ENCODE measurements at places on chromosomes 4 and X.

GRCh38 chr4:24470666-24471485, 113.5 kb downstream of the DHX15 start:
- DNase-seq = no peak

DNA sequence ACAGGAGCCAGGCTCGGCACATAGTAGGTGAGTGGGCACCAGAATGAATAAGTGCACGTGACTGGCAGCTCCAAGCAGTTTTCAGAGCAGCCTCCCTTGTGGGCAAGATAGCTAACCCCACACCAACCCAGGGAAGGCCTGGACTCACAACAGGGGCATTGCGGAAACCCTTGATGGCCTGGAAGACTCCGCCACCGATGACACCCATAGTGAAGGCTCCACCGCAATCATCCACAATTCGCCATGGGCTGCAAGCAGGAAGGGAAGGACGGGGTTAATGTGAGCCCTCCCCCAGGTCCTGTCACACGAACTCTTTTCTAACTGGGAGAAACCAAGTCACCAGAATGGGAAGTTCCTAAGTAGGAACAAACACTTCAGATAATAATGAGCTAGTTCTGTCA, 957 bp downstream of the TIMM17B start:
- DNase-seq = no peak

DNA sequence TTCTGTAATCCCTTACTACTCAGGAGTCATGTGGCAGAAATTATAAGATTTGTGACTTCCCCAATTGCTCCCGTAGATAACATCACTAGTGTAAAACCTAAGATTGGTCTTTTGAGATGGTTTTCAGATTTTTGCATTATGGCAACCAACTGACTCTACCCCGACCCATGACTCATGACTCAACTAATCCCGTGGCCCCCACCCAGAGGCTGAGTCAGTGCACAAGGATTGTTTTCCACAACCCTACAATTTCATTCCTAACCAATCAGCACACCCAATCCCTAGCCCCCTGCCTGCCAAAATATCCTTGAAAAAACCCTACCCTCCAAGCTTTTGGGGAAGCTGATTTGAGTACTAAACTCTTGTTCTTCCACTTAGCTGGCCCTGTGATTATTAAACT, 109.4 kb upstream of the FAM9C start:
- DNase-seq = no peak

- DNase-seq = no peak
These were observed 279.0 kb downstream of the ANKRD50 start for GRCh38 chr4:124433500-124433899.

- DNase-seq = no peak
These were observed 595.6 kb upstream of the TENM3 start for GRCh38 chr4:181647396-181648147.

GRCh38 chrX:47366041-47366722, 4.2 kb upstream of the ZNF157 start:
- DNase-seq = no peak

DNA sequence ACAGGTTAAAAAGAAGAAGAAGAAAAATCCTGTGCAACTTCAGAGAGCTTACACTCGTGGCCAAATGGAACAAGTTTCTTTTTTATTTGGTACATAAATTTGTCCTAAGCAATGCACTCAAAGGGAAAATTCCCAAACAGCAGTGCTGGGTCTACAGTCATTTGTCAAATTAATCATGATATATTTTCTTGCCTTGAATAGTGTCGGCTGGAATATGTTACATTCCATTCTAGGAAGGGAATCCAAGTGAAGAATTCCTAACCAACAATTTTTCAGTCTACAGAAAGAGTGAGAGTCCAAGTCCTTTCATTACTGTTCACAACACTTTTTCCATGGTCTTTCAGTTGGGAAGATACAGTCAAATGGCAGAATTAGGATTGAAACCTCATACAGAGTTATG, 63.9 kb downstream of the HAND2 start:
- DNase-seq = no peak

DNA sequence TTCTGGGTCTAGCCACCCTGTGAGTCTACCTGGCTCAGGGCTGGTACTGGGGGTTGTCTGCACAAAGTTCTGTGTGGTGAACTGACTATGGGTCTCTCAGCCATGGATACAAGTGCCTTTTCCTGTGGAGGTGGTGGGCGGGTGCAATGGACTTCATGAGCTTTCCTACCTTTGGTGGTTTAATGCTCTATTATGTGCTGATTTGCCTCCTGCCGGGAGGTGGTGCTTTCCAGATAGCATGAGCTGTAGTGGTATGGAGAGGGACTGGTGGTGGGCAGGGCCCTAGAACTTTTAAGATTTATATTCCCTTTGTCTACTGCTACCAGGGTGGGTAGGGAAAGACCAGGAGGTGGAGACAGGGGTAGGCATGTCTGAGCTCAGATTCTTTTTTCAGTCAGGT, 48.0 kb downstream of the PBDC1 start:
- no peak for DNase-seq

- DNase-seq = no peak
These were observed 151.4 kb downstream of the BANK1 start for GRCh38 chr4:101941816-101942358.

DNA sequence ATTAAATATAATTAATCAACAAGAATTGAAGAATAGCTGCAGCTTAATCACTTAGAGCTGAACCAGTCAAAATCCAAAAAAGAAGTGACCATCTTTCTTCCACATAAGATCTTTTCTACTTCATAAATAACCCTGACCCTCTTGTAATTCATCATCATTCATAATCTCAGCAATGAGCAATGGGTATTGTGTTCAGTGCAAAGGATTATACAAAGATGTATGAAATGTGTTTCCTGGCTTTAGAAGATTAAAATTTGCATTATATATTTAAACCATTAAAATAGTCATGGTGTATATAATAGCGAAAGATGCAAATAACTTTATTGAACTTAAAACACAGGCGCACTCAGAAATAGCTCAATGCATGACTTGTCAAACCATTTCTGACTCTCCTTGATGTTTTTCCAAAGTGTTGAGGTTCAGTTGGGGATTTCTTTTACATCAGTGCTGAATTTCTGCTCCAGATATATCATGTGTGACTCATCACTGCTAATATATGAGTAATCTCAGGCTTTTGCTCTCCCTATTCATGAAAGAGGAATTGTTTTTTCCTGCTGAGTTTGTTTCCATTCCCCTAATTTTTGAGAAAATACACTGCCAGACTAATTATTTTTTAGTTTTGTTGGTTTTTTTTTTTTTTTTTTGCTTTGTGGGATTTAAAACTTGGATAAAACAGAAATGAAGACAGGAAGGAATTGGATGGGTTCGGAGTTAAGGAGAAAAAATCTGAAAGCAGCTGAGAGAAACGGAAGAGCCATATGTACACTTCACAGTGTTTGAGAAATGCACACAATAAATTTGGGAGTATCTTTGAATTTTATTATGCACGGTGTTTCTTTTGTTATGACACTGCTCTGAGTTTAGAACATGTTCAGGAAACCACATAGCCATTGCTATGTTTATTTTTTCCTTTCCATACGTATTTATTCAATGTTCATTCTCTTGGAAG, 290.1 kb upstream of the PCDH7 start:
- no peak for DNase-seq

- no peak for DNase-seq
These were observed 18.6 kb downstream of the ARHGAP6 start for GRCh38 chrX:11647138-11647537.

GRCh38 chr4:19844446-19844845, 407.3 kb upstream of the SLIT2 start:
- DNase-seq = no peak

DNA sequence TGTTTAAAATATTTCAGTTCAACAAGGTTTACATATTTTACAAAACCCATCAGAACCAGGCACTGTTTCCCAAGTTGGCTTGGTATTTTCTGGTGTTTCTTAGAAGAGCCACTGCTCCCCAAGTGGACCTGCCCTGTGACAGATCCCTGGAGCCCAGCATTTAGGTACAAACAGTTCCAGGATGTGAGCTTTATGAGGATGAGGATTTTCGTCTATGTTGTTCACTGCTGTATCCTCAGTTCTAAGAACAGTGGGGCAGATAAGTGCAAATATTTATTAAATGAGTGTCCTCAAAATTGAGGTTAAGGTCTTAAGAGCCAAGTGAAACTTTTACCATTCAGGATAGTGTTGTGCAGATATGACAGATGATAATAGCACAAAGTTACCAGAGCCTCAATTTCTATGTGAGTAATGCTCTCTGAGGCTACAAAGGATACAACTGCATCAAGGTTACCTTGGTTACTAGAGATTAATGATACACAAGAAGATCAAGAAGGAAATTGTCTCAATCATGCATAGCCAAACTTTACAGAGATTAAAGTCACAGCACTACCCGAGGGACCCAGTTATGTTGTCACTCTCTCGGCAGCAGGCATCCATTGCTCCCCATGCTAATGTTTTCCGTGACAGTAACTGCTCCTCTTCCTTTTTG, 37.5 kb downstream of the ANXA3 start:
- DNase-seq = no peak

DNA sequence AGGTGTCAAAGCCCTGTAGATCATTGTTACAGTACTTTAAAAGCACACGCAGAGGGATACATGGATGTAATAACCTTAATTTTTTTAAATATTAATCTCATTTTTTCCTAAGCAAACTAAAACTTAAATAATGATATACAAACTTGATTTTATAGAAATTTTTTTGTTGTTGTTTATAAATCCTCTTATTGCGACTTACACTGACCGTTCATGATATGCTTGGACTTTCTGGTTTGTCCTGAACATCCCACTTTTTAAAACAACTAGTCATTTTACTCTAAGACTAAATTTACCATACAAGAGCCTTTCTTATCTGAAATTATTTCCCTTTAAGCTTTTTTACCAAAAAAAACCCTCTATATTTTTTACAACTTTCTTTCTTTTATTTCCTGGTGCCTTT, 2106.0 kb downstream of the PCDH7 start:
- DNase-seq = no peak

DNA sequence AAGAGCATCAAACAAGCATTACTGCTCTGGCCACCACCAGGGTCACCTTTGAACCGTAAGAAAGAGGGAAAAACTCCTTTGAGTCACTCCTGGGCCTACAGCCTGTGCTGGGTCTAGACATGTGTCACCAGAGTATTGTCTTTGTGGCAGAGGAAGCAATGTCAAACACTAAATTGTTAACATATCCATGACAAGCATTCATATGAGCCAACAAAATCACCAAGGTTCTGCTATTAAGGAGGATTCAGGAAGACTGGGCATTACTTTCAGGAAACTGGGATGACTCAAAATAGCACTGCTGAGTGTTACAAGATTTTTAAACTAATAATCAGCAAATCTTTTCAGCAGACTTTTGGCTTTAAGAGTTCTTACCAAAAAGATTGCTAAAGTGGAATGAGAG, 28.1 kb downstream of the LGI2 start:
- DNase-seq = no peak

DNA sequence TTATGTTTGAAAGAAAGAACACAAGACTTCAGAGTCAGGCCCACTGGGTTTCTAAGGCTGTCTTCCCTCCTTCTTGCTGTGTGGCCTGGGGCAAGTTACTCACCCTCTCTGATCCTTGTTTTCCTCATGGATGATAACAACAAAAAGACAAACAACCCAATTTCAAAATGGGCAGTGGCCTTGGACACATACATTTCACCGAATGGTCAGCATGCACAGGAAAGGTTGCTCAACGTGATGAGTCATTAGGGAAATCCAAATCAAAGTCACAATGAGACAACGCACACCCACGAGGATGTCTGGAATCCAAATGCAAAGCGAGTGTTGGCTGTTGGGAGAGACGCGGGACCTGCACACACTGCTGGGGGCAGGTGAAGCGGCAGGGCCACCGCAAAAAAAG, 50.8 kb upstream of the PPP2R2C start:
- DNase-seq = no peak

- DNase-seq = no peak
These were observed 181.6 kb downstream of the MAPK10 start for GRCh38 chr4:86178211-86178610.

DNA sequence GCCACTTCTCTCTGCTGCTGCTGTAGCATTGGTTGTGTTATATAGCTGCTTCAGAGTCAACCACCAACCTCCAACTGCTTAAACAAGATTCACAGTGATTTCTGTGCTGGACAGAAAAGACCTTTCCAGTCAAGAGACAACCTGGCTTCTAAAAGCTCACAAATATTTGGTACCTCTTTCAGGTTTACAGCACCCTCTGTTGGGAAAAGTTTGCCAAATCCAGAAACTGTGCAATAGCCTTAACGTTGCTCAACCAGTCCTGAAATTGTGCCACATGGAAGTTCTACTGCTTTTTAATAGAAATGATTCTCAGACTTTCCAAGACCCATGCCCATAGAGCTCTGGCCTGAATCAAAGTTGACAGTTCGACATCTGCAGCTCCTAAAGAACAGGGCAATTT, 842.1 kb upstream of the HTR2C start:
- no peak for DNase-seq

Measured in vagina (tissue), 2 donors.